GM23338 (cell line): ENCODE measurements at places on chromosomes 6 and 20. TPM values are rescaled to one million over a fixed set of nuclear protein-coding genes. Genes with fewer than 3 reads are reported as not detected.

DNA sequence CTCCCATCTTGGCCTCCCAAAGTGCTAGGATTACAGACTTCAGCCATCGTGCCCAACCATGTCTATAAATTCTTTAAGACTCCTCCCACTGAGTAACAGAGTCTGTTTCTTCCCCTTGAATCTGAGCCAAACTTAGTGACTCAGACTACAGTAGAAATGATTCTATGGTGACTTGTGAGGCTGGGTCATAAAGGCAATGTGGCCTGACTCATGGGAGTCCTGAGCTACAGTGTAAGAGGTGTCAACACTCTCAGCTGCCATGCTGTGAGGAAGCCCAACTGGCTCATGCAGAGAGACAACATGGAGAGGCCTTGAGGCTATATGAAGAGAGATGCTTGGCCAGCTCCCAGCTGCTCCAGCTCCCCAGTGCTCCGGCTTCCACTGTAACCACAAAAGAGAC is 5.2 kb upstream of the NRSN2 start:
- H3K4me1 ChIP-seq: peaks cover 4% of the 10 kb centered on the region; the same call in 1 of the 2 replicates
- H3K27ac ChIP-seq: no peak overlapping the region
- H3K27me3 ChIP-seq: peaks cover 8% of the 10 kb centered on the region
- no peak overlapping the region for H3K4me3 ChIP-seq
- no peak for DNase-seq

DNA sequence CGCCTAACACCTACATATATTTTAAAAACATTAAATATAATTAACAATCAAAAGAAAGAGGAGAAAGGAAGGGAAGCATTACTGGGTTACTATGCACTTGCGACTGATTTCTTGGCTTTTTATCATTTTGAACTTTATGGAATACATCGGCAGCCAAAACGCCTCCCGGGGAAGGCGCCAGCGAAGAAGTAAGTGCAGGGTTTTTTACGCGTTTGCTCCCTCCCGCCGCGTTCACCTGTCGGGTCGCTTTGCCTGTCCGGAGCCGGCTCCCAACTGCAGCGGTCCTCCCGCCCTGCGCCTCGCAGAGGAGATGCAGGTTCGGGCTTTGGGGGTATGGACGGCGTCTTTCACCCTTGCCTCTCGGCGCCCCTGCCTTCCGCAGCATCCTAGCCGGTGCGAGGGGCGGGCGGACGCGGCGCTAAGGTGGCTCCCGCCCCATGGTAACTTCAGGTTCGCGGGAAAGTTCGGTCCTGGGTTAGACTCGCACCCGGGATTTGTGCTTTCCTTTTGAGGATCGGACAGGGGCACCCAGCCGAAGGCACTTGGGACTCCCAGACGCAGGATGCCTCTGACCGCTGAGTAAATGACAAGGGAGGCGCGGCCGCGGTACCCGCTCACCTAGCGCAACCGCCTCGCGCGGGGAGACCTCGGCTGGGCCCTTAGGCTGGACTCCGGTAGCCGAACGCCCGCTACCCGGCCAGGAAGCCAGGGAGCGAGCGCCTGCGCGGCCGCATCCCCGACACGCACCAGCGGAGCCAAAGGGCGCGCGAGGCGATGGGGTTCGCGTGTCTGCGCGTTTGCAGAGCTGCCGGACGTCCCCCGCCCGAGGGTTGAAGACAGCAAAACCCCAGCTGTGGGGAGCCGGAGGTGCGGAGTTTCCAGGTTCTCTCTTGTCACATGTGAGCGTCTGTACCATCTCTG is 891 bp downstream of the RSPO3 start:
- peak overlapping the region; percentile 79 for H3K4me3 ChIP-seq
- peak; percentile 77 for DNase-seq
- H3K27ac ChIP-seq: no peak overlapping the region
- no peaks in the 10 kb centered on the region for H3K36me3 ChIP-seq

- peak overlapping the region; percentile 91 for H3K27ac ChIP-seq
- no peaks in the 10 kb centered on the region for H3K36me3 ChIP-seq
- H3K4me3 ChIP-seq: no peak overlapping the region
- DNase-seq: peak; percentile 89
- H3K27me3 ChIP-seq: no peaks in the 10 kb centered on the region
These were observed 75.0 kb upstream of the EZR start for GRCh38 chr6:158894193-158894592.

GRCh38 chr6:107819964-107820337 is 4.2 kb downstream of the SCML4 start:
- peak; percentile 27 for DNase-seq
- H3K27ac ChIP-seq: no peak overlapping the region
- no peak overlapping the region for H3K4me3 ChIP-seq
- H3K27me3 ChIP-seq: no peaks in the 10 kb centered on the region
- H3K36me3 ChIP-seq: no peaks in the 10 kb centered on the region

DNA sequence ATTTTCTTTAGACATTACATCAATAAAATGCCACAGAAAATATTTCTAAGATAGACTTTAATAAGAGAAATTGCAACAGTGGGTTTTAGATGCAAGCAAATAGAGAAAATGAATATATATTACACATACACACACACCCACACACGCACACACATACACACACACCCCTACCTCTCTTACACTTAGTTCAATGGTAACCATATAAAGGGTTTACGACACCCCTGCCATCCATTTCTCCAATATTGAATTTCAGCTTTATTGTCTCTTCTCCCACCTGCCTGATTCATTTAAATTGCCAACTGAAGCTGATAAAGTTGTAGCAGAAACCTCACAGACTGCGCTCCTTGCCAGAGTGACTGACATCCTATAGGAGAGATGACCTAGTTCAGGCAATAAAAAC is 154.6 kb downstream of the ADAT2 start:
- H3K27me3 ChIP-seq: no peaks in the 10 kb centered on the region
- no peak for DNase-seq
- no peaks in the 10 kb centered on the region for H3K36me3 ChIP-seq
- 0 out of 2 replicates have a peak, but pooled peaks cover under 1% of the 10 kb centered on the region for H3K4me1 ChIP-seq
- H3K27ac ChIP-seq: no peak overlapping the region

- H3K4me3 ChIP-seq: no peak overlapping the region
- H3K27me3 ChIP-seq: no peaks in the 10 kb centered on the region
- no peaks in the 10 kb centered on the region for H3K4me1 ChIP-seq
- H3K36me3 ChIP-seq: no peaks in the 10 kb centered on the region
These were observed 610.4 kb downstream of the RFPL4B start for GRCh38 chr6:112957536-112957916.

GRCh38 chr6:96786336-96786735 is 50.9 kb downstream of the GPR63 start:
- H3K4me1 ChIP-seq: peaks cover 15% of the 10 kb centered on the region
- no peak overlapping the region for H3K27ac ChIP-seq
- no peak for DNase-seq
- H3K4me3 ChIP-seq: no peak overlapping the region
- no peaks in the 10 kb centered on the region for H3K27me3 ChIP-seq

GRCh38 chr6:52595000-52595795 is 18.3 kb upstream of the TRAM2 start:
- H3K4me3 ChIP-seq: no peak overlapping the region
- H3K4me1 ChIP-seq: no peaks in the 10 kb centered on the region; the same call in 1 of the 2 replicates

- no peak overlapping the region for H3K4me3 ChIP-seq
- no peaks in the 10 kb centered on the region for H3K27me3 ChIP-seq
These were observed 124.3 kb downstream of the IPCEF1 start for GRCh38 chr6:154232013-154232910.

DNA sequence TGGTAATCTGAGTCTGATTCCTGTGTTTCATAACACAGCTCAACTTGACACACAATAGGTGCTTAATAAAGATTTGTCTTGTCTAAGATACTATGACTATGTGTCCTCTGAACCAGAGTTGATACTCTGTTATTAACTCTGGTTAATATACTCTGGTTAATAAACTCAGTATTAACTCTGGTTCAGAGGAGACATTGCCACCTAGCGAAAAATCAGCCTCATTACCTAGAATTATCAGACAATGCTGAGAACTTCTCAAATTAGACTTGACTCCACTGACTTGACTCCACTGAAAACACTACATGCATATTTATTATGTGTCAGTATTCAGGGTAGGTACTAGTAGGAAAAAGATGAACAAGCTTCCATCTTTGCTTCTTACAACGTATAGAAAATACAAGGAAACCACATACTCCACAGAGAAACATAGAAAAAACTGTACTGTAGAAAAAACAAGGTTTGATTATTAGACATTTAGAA is 73.9 kb downstream of the AHI1 start:
- no peak overlapping the region for H3K27ac ChIP-seq
- H3K4me3 ChIP-seq: no peak overlapping the region
- H3K27me3 ChIP-seq: no peaks in the 10 kb centered on the region
- H3K36me3 ChIP-seq: no peaks in the 10 kb centered on the region

DNA sequence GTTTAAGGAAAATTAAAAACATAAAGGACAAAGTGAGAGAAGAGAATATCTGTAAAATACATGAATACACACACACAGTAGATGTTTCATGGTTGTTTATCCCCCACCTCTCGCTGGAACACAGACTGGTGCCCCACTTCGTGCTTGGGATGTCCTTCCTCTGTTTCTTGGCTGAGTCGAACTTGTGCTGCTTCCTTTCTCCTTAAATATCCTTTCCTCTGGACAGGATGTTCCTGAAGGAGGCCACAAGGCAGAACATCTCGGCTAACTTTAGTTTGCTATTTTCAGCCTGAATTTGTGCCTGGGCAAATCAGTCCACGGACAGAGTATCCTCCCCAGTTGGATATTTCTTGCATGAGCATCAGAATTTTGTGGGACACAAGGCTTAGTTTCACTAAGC is 54.7 kb upstream of the ZMYND8 start:
- no peaks in the 10 kb centered on the region for H3K36me3 ChIP-seq
- no peak overlapping the region for H3K4me3 ChIP-seq
- H3K27ac ChIP-seq: no peak overlapping the region
- no peaks in the 10 kb centered on the region for H3K4me1 ChIP-seq
- H3K27me3 ChIP-seq: no peaks in the 10 kb centered on the region
- no peak for DNase-seq

DNA sequence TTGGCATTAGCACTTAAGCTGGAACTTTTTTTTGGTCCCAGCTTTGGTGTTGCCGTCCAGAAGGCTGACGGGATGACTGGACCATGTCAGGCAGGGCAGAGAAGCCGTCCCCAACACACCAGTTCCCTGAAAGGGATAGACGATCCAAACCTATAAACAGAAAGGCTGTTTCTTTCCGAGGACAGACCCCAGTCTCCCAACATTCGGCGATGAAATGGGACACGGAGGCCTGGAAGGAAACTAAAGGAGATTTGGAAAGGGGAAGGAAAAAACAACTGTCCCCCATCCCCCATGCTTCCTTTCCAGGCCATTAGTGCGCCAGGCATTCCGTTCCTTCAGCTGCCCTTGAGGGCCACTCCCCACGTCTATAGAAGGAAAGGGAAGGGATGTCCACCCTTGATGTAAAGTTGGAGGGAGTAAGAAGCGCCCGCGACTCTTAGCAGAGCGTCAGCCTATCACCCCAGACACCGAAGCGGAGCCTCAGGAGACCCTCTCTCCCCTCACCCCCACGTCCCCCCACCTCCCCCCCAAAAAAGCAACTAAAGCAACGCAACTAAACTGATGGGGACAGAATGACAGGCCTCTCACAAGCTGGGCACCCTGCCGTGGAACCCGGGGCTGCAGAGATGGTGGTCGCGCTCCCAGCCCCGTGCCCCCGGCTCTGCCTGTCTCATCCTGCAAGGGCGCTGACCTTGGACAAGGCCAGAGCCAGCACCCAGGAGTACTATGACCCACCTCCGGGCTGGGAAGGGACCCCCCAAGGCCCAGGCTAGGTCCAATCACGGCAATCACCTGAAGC is 638 bp downstream of the BLCAP start:
- peak overlapping the region; percentile 84 for H3K4me3 ChIP-seq
- no peaks in the 10 kb centered on the region for H3K36me3 ChIP-seq
- peaks cover 35% of the 10 kb centered on the region for H3K4me1 ChIP-seq
- no peaks in the 10 kb centered on the region for H3K27me3 ChIP-seq

DNA sequence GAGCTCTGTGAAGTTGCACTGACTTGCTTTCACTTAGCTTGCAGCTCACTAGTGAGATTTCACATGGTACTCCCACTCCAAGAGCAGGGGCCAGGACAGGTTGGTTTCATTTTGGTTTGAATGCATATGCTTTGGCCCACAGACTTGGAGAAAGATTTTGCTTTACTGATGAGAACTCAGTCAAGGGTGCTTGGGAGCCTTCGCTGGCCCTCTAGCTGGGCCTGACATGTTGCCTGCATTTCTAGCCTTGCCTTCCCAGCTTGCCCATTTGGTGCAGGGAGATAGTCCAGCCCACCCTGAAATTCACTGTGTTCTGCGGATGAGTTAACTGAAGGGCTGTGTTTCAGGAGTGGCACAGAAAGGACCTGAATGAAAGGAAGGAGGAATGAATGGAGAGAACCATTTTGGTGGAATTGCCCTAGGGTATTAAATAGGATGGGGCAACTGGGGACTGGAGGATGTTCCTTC is 1.9 kb downstream of the SGK1 start:
- peak; percentile 6 for DNase-seq
- H3K27me3 ChIP-seq: peaks cover 17% of the 10 kb centered on the region
- peaks cover 42% of the 10 kb centered on the region for H3K4me1 ChIP-seq
- H3K27ac ChIP-seq: no peak overlapping the region

DNA sequence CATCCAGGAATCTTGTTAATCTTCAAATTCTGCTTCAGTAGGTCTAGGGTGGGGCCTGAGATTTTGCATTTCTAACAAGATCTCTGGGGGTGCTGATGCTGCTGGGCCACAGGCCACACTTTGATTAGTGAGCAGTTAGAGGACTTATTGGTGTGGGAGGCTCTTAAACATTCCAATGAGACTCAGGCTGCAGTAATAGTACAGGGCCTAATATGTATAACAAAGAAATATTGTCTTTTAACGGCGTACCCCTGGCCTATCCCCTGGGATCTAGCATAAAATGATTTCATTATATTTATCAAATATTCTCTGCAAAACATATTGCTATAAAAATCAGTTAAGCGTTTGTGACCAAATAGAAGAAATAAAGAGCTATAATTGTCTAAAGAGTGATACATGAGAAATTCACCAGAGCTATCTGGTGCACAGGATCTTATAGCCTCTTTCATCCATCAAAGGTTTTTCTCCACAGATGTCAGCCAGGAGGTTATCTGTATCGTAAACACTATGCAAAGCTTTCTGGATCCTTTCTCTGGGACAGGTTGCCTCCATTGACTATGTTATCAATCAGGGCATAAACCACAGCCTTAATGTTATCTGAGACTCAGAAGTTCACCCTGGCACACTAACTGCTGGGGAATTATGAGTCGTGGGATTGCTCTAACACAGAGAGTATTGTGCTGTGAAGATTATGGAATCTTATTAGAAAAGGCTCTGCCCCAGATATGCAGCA is 488.5 kb upstream of the MAP3K7 start:
- no peak for DNase-seq
- no peaks in the 10 kb centered on the region for H3K36me3 ChIP-seq
- H3K27me3 ChIP-seq: no peaks in the 10 kb centered on the region
- no peak overlapping the region for H3K27ac ChIP-seq

- no peak overlapping the region for H3K27ac ChIP-seq
- H3K4me3 ChIP-seq: no peak overlapping the region
- no peaks in the 10 kb centered on the region for H3K27me3 ChIP-seq
- DNase-seq: no peak
- H3K36me3 ChIP-seq: no peaks in the 10 kb centered on the region
- 0 out of 2 replicates have a peak, but pooled peaks cover 4% of the 10 kb centered on the region for H3K4me1 ChIP-seq
These were observed 597.9 kb downstream of the RNF144B start for GRCh38 chr6:18985061-18985460.

VWA7 gene
- total RNA-seq: 0.07 and 0.12 TPM in 2 replicates

- H3K4me1 ChIP-seq: no peaks in the 10 kb centered on the region
- H3K4me3 ChIP-seq: no peak overlapping the region
- no peak overlapping the region for H3K27ac ChIP-seq
- no peaks in the 10 kb centered on the region for H3K36me3 ChIP-seq
- peak; percentile 63 for DNase-seq
These were observed 134.0 kb upstream of the SNX9 start for GRCh38 chr6:157688960-157689599.

- H3K4me3 ChIP-seq: no peak overlapping the region
- no peaks in the 10 kb centered on the region for H3K36me3 ChIP-seq
- H3K27ac ChIP-seq: peak overlapping the region; percentile 84
These were observed 41.6 kb downstream of the C6orf15 start for GRCh38 chr6:31070711-31071197.
